ENCODE measurements at places on chromosomes 7 and 10.

DNA sequence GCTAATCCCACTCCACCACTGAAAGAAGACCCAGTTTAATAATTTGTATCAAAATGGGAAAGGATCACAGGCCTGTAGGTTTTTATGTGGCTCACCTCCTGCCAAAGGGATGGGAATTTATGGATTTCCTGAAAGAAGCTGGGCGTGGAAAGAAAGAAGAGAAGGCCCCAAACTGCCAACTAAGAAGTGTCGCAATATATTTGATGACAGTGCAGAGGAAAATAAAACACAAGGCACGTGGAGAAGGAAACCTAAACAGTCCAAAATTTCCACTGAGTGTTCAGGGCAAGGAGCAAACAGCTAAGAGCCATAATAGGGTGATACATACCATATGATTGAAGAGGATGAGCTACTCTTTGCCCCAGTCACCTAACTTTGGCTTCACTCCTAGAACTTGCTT lies 667.2 kb downstream of the GATA3 start:
- DNase-seq, result no peak

GRCh38 chr10:32360241-32360640 lies 13.3 kb upstream of the EPC1 start:
- no peak for DNase-seq

GRCh38 chr7:44569959-44570358 lies 3.7 kb downstream of the DDX56 start:
- DNase-seq, result no peak

DNA sequence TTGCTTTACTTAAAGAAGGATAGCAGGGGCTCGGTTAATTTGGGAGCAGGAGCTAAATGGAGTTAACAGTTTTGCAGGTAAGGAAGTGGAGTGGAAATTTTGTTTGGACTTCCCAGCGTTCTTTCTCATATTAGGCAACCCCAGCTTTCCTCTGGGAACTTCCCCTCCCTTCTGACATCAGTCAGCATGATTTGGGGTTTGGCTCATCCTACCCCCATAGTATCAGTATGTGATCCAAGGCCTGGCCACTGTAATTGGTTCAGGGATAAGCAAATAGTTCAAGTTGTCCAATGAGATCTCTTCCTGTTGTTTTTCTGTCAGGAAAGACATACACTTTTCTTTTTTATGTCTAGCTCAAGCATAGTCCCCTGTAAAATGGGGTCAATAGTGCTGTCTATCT lies 125.6 kb upstream of the CDK6 start:
- DNase-seq, result no peak

DNA sequence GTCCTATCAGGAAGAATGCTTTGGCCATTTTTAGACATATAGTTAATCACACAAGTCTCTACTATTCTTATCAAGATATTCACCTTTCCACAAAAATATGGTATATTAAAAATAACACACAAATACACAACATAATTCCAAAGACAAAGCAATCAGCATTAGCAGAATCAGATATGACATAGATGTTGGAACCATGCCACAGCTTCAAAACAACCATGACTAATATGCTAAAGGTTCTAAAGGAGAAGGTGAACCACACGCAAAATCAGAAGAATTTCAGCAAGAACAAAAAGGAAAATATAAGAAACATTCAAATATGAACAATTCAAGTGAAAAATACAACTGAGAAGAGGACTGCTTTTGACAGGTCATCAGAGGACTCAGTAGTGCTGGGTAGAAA lies 670.2 kb upstream of the SORCS1 start:
- DNase-seq, result no peak

GRCh38 chr10:30645340-30645827 lies 15.8 kb upstream of the LYZL2 start:
- no peak for DNase-seq

DNA sequence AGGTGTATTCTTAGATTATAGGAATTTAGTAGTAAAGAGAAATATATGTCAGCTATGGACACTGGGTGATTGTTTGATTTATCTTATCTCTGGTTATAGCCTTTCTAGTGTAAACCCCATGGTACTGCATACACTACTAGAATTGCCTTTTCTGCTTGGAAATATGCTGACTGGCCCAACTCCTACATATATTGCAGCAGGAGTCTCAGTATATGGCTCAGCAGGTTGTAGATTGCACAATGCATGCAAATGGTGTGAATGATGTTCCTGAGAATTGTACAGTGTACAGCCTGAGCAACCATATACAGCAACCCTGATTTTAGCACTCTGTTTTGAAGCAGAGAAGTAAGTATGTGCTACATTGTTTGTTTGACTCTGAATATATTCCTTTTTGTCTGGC lies 153.4 kb upstream of the NPY start:
- DNase-seq, result no peak

DNA sequence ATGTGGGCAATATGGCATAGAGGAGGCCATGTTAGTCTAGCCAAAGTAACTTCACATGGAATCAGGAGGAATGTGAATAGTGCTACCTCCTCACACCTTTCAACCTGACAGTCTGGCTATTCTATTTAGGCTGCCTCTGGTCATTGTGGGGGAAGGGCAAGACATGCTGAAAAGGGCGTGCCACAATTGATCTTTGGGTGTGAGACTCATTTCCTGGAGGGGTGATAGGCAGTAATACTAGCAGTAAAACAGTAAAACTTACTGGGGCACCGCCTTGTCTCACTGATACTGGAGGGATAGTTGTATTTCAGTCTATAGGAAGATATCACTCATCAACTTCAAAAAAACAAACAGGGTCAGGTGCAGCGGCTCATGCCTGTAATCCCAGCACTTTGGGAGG lies 88.7 kb downstream of the TMEM168 start:
- no peak for DNase-seq

GRCh38 chr7:157558061-157558460 lies 221.3 kb downstream of the DNAJB6 start:
- DNase-seq, result no peak

DNA sequence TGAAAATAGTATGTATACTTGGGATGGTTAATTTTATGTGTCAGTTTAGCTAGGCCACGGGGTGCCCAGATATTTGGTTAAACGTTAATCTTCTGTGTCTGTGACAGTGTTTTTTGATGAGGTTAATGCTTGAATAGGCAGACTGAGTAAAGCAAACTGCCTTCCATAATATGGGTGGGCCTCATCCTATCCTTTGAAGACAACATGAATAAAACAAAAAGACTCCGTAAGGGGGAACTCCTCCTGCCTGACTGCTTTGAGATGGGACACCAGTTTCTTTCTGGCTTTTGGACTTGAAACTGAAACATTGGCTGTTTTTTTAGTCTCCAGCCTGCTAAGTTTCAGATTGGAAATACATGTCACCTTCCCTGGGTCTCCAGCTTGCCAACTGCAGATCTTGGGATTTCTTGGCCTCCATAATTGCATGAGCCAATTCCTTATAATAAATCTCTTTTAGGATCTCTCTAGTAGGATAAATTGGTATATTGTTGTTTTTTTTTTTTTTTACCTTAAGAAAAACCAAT lies 59.9 kb upstream of the GLCCI1 start:
- DNase-seq, result no peak

- peak; percentile 33 for DNase-seq
These were observed 1.0 kb downstream of the ACSL5 start for GRCh38 chr10:112374724-112375541.

GRCh38 chr10:96541921-96542320 lies 28.2 kb upstream of the TLL2 start:
- no peak for DNase-seq

DNA sequence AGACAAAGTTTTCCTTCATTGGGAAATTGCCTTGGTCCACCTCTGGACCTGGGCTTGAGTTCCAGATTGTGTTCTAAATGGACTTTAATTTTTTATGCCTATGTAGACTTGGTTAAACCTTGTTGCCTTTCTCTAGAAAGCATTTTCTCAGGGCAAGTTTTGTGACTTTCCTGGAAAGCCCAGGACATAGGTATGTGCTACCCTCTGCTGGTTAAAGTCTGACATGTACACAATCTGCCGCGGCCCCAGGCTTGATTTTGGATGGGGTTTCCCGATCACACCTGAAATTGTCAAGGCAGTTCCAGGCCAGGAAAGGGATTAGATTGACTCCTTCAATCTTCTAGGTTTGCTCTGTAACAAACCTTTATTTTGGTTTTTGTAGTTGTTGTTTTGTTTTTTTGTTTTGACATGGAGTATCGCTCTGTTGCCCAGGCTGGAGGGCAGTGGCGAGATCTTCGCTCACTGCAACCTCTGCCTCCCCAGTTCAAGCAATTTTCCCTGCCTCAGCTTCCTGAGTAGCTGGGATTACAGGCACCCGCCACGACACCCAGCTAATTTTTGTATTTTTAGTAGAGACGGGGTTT lies 14.1 kb upstream of the AKR1B10 start:
- DNase-seq, result peak; percentile 19

DNA sequence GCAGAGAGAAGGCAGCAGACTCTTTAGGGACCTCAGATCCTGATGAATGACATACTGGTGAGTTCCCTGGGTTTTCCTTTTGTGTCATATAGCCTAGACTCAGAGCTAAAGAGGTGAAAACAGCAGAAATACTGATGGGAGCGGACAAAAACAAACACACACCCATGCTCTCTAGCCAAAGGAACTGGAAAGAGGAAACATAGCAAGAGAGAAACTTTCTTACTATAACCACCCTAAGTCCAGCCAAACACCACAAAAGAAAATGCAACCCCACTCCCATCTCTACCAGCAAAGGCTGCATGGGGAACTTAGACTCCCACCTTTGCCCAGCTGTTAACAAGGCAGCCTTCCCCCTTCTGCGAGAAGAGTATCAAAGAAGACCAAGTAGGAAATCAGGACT lies 16.3 kb downstream of the GSAP start:
- DNase-seq, result no peak

DNA sequence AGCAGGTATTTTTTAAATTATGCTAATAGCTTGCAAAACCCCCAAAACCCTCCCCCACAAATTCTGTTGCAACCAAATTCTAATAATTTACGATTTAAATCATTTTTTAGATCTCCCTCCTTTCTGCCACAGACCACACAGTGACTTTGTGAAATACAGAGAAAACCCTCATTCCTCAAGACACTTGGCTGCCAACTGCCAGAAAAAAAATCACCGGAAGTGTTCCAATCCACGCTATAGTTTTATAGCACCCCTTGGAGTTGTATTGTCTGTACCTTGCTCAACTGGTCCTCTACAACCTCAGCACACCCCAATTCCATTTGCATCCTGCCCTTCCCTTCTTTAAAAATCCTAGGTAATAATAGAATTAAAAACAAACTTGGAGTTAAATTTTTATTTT lies 560.1 kb downstream of the PARD3 start:
- no peak for DNase-seq

- no peak for DNase-seq
These were observed 3.8 kb downstream of the SLC4A2 start for GRCh38 chr7:151063212-151063561.

DNA sequence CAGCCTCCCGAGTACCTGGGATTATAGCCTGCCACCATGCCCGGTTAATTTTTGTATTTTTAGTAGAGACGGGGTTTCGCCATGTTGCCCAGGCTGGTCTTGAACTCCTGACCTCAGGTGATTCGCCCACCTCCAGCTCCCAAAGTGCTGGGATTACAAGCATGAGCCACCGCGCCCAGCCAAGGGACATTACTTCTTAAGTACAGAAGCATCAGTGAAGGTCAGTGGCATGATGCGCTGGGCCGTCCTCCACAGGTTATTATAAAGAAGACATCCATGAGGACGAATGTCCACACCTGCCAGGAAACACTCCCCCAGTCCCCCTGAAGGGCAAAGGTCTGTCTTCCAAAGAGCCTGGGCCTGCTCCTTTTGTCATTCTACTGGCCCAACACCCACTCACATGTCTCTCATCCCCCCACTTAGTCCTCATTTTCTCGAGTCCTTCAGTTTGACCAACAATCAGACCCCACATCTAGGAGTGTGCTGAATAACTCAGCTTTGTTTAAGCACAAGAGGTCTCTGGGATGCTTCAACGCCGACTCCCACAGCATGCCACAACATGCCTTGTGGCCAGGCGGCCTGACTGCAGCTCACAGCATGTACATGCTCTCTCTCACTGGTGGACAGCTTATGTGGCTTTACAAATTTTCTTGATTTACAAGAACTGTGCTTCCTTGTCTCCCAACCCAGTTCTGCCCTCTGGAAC lies 73.0 kb downstream of the CTBP2 start:
- no peak for DNase-seq

GRCh38 chr10:110144507-110144906 lies 62.9 kb upstream of the MXI1 start:
- DNase-seq, result no peak

DNA sequence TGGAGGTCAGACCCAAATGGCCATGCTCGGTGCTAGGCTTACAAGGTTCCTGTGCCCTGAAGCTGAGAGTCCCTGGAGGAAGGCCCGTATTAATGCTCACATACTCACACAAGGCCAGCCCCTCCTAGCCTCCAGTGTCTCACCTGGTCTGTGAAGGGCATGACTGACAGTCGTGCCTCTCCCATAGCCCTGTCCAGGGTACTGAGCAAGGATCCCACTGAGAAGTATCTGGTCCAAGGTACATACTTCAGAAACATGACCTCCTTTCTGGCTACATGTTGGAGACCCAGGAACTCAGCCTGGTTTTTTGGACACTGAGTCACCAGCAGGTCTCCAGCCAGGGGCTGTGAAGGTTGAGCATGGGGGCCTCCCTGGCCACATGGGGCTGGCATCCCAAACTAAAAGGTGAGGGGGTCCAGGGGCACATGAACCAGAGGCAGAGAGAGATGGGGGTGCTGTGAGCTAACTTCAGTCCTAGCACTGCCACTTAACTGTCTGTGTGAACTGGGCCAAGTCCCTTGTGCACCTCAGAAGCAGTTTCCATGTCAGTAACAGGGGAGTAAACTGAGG lies 17.6 kb upstream of the RASGEF1A start:
- DNase-seq, result peak; percentile 33

GRCh38 chr7:78601728-78602127 lies 803.2 kb downstream of the PHTF2 start:
- no peak for DNase-seq

DNA sequence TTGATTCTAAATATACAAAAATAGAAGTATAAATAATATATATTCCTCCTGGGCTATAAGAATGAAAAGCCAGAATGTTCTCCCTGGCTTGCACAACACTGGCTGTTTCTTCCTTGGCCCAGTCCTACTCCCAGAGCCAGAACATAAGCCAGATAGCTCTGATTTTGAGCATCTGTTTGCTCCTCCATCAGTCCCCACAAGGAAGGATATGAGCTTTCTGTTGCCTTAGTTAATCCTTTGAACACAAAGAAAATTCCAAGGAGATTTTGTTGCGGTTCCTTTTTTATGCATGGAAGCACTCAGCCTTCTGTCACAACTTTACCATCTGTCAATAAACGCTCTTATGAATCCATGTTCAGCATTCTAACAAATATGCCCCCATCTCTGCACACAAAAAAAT lies 361.8 kb downstream of the IPMK start:
- DNase-seq, result no peak

GRCh38 chr7:105806592-105807447 lies 69.6 kb downstream of the ATXN7L1 start:
- peak; percentile 77 for DNase-seq

- DNase-seq, result no peak
These were observed 298.7 kb downstream of the ZEB1 start for GRCh38 chr10:31617757-31618156.

- no peak for DNase-seq
These were observed 21.2 kb downstream of the PSAP start for GRCh38 chr10:71829896-71830295.
